ENCODE measurements at places on chromosomes 16 and 17. TPM values are rescaled to one million over a fixed set of nuclear protein-coding genes. Genes with fewer than 3 reads are reported as not detected.

DNA sequence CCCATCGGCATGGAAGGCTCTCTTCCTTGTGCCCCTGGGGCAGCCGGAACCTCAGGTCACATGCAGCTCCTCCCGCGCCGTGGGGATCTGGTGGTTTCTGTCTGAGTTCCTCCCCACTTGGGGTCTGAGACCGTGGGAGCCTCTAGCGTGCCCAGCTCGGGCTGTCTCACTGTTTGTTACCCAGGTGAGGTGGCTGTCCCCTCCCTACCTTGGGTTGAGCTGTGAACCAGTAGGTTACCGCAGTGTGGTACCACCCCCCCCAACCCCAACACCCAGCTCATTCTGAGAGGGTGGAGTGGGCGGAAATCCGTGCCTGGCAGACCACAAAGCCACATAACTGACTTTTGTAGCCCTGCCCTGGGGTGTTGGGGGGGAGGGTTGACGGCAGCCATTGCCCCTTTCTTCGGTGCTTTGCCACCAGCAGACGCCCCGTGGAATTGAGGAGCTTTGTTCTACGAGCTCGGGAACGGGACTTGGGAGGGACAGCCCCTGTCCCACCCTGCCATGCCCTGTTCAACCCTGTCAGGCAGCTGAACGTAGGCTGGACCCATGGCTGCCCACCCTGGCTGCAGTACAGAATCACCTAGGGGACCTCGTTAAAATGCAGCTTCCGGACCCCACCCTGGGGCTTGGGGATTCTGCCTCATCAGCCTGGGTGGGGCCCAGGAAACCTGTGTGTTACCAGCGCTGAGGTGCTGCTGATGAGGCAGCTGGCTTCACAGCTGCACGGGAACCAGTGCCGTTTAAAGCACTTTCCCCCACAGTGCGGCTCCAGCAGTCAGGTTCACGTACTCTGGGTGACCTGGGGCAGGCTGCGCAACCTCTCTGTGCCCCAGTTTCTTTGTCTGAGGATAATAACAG is 18.5 kb downstream of the RAP1GAP2 start:
- no peak for DNase-seq
- H3K27me3 ChIP-seq, result no peaks in the 10 kb centered on the region
- no peak overlapping the region for H3K27ac ChIP-seq
- no peak overlapping the region for H3K4me3 ChIP-seq

Gene KRTAP4-4
- not detected for total RNA-seq

Gene CCL3
- total RNA-seq, result not detected

DNA sequence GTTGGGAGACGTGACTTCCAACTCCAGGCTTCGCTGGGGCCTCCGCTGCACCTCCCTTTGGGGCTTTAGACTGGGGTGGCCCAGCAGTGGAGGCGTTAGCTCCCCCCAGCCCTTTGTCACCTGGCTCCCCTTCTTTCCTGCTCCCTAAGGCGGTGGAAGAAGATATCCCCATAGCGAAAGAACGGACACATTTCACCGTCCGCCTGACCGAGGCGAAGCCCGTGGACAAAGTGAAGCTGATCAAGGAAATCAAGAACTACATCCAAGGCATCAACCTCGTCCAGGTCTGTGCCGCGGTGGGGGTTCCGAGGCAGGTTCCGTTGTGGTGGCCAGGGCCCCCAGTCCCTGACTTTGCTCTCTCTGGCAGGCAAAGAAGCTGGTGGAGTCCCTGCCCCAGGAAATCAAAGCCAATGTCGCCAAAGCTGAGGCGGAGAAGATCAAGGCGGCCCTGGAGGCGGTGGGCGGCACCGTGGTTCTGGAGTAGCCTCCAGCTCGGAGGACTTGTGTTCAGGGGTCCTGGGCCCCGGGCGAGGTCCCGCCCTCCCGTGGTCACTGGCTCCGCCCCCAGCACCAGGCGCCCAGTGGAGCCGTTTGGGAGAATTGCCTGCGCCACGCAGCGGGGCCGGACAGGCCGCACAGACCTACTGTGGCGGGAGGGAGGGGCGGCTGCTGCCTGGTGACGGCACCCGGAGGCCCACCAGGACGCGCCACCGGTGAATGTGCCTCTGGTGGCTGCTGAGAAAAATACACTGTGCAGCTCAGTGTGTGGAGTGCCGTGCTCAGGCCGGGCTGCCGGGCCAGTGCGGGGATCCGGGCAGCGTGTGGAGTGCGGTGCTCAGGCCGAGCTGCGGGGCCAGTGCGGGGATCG is 3.8 kb downstream of the MRPL12 start:
- peaks cover 28% of the 10 kb centered on the region for H3K4me1 ChIP-seq
- H3K4me3 ChIP-seq, result no peak overlapping the region
- no peaks in the 10 kb centered on the region for H3K27me3 ChIP-seq
- no peak for DNase-seq
- H3K27ac ChIP-seq, result no peak overlapping the region

Gene CEP112
- total RNA-seq, result 13.5 TPM

Gene LAT
- total RNA-seq, result 10.2 TPM

Gene ALOX12
- total RNA-seq, result not detected

Gene TCAP
- 0.64 TPM for total RNA-seq

DNA sequence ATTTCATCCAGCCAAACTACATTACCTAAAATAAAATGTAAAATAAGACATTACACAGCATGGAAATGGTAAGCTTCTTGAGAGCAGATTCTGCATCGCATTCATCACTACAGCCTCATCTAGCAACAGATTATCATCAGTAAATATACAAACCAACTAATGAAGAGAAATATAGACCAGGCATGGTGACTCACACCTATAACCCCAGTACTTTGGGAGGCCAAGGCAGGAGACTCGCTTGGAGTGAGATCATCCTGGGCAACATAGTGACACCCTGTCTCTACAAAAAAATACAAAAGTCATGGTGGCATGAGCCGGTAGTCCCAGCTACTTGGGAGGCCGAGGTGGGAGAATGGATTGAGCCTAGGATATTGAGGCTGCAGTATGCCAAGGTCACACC is 19.9 kb downstream of the NCBP3 start:
- no peaks in the 10 kb centered on the region for H3K27me3 ChIP-seq
- H3K4me3 ChIP-seq, result no peak overlapping the region
- no peak overlapping the region for H3K27ac ChIP-seq
- H3K36me3 ChIP-seq, result peaks cover 13% of the 10 kb centered on the region

Gene HP
- not detected for total RNA-seq

DNA sequence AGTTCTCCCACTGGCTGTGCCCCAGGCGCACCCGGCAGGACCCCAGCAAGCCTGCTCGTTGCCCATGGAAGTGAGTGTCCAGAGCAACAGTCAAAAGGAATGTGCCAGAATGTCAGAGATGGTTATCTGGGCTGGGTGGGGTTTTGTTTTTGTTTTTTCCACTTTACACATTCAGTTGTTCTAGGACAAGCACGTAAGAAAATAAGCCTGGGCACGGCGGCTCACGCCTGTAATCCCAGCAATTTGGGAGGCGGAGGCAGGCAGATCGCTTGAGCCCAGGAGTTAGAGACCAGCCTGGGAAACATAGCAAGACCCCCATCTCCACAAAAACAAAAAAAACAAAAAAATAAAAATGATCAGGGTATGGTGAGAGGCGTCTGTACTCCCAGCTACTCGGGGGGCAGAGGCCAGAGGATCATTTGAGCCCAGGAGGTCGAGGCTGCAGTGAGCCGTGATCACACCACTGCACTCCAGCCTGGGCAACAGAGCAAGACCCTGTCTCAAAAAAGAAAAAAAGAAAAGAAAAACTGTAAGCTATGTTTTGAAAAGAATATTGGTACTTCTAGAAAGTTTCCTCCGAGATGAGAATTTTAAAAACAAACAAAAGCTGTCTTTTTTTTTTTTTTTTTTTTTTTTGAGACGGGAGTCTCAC is 8.3 kb downstream of the NDUFAF8 start:
- H3K27me3 ChIP-seq, result no peaks in the 10 kb centered on the region
- H3K4me1 ChIP-seq, result peaks cover 5% of the 10 kb centered on the region
- peaks cover 5% of the 10 kb centered on the region for H3K36me3 ChIP-seq

Gene MMP15
- 12.0 TPM for total RNA-seq

DNA sequence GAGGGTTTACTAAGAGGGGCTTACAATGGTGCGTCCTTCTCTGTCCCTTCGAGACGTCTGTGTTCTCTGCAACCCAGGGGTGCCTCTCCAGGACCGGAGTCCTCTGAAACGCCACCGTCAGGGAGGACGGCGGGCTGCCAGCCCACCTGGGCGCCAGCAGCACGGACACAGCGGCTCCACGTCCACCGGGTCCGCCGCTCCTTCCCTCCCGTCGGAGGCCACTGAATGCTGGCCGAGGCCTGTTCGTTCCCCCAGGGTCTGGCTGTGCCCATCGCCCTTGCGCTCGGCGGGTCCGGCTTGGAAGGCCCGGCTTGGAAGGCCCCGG is 403 bp downstream of the TEPSIN start:
- no peaks in the 10 kb centered on the region for H3K36me3 ChIP-seq
- no peaks in the 10 kb centered on the region for H3K27me3 ChIP-seq
- H3K27ac ChIP-seq, result no peak overlapping the region
- DNase-seq, result no peak
- H3K4me1 ChIP-seq, result peaks cover 24% of the 10 kb centered on the region

DNA sequence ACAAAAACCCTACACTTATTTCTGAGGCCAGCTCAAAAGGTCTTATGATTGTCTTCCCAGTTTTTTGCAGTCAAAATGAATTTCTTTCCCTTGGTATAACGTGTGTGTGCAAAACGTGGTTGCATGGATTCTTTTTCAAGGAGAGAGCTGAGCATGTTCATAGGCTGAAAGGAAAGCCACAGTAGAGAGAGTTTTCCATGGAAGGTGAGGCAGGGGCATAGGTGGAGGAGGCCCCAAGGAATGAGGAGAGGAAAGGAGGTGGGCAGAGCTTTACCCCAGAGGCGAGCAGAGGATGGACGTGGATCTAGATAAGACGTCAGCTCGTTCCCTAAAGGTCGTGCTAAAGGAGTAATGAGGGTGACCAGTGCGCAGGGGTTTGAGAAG is 22.8 kb downstream of the TRPV2 start:
- peaks cover 42% of the 10 kb centered on the region for H3K4me1 ChIP-seq
- no peak for DNase-seq
- no peaks in the 10 kb centered on the region for H3K27me3 ChIP-seq
- H3K36me3 ChIP-seq, result peaks cover 20% of the 10 kb centered on the region
- H3K27ac ChIP-seq, result peak overlapping the region; percentile 98
